ENCODE measurements at places on chromosomes 6 and 20.

DNA sequence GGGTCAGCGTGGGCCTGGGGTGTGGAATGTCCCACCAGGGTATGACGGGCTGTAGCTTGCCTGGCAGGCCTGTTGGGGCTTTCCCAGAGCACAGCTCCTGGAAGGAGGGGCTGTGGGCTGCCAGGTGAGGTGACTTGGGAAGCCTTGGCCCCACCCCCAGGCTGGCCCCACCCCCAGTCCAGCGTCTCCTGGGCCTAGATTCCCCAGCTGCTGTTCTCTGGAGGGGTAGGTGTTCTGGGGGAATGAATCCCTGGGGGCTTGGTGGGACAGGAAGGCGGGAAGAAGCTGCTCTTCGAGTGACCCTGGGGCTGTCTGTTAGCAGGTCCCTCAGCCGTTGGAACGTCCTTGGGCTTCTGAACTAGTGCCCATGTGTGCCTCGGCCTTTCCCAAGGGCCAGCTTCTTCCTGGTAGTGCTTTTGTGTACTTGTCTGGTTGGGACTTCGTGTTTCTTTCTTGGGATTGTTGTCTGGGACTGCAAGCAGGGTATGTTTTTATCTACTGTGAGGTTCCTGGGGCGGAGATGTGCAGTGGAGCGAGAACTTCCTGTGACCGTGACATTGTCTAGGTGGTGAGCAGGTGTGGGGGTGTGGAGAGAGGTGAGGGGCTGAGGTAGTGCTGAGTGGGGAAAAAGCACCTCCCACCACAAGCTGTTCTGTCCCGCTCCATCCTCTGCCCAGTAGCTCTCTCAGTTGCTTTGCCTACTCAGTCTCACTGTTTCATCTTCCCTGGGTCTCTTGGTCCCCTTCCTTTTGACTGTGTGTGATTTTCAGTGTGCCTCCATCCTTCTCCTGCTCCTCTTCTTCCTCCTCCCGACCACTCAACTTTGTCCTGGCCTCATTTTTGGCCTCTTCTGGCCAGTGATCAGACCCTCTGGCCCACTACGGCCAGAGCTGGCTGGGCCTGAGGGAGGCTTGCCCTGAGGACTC is 1.3 kb upstream of the DDR1 start:
- DNase-seq: no peak

DNA sequence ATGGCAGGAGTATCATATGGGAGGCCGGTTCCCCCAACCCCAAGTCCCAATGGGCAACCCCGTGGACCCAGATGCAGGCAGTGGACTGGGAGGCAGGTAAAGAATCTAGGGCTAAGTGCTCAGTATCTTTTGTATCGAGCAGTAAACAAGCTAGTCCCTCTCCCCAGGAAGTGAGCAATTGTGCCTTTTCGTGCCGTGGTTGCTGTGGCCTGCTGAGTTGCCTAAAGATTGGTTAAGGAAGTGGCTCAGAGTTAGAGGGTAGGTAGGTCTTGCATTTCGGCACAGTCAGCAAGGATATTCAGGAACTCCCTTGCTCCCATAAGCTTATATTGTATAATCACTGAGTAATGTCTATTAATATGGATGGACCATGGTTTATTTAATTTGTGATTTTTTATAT is 1.3 kb upstream of the DNAH8 start:
- DNase-seq: no peak

DNA sequence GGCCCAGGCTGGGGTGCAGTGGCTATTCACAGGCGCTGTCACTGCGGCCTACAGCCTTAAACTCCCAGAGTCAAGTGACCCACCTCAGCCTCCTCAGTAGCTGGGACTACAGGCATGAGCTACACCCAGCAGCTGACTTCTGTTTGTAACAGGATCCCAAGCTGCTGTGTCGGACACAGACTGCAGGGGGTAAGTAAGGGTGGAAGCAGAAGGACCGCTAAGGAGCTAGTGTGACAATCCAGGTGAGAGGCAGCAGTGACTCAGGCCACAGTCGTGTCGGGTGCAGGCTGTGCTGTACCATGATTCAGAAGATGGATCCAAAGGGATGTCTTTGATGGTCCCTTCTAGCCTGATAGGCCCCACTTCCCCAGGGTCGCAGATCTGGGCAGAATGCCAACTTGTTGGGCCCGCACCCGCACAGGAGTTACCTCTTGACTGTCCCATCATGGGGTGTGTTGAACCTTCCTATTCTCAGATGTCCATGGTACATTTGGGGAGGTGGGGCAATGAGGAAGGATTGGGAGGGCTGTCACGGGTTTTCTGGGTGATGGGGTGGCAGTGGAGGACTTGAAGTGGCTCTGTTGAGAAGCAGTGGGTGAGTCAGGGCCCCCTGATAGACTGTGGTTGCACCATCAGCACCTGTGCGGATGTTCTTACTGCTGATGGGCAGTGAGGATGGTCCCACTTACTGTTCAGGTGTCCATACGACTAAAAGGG is 25.3 kb downstream of the AAR2 start:
- DNase-seq: no peak

GRCh38 chr6:141244366-141244765 is 888.4 kb upstream of the GJE1 start:
- DNase-seq: no peak

DNA sequence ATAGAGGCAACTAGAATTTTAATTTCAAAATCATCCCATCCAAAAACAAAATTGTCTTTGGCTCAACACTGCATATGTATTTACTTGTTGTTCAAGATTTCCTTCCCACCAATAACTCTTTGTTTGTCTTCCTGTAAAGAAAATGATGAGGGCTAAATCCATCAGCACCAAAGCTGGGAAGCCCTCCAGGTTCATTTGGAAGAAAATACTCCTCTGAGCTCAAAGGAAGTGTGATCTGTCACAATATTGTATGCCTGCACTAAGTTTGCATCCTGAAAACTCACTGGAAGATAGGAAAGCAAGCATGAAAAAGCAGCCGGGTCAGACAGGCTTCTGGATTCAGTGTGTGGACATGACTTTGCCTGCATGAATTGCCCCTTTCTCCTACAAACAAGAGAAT is 28.7 kb upstream of the OPRM1 start:
- no peak for DNase-seq

DNA sequence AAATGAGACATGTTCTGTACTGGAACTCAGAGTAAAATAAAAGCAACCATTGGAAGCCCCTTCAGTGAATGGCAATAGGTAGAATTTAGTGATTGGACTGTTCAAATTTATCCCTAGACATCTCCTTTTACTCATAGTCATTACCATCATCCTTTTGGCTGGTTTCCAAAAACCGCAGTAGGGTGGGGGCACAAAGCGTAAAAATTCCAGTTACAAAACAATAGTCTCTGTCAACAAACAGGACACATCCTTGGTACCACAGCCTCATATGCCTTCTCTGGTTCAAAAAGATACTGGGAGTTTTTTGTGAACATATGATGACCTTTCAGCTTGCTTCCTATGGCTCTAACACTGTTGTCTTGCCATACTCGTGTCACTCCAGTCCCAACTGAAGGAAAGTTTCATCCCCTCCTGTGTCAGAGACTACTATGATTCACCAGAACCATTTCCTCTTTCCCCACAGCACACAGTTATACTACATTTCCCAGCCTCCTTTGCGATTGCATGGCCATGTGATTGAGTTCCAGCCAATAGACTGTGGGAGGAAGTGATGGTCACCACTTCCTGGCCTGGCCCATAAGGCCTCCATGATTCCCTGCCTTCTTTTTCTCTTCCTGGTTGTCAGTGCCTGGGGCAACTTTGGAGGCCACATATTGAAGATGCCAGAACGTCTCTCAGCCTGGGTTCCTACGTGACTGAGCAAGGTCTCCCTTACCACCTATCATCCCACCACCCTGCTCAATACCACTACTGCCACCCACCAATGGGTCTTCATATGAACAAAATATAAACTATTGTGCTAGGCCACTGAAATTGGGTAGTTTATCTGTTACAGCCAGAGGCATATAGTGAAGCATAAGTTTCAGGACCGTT is 162.4 kb downstream of the ID4 start:
- no peak for DNase-seq

DNA sequence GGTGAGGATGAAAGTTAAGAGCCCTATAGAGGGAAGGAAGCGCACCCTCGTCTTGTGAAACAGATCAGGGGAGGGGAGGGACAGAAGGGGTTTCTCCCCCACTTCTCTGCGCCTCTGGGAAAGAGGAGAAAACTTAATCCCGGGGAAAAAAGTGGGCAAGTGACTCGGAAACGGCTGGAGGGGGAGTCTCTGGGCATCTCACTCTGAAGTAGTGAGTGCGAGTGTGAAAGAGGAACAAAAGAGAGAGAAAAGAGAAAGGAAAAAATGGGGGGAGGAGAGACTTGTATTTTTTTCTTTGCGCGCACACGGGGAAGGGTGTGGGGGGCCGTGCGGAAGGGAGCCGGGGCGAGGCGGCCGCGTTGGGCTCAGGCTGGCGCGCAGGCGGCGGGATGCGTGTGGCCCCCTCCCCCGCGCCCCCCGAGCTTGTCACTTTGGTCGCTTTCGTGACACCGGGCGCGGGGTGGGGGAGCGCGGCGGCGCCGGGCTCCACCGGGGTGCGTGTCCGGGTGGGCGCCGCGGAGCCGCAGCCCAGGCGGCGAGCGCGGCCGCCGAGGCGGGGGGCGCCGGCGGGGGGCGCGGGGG is 454 bp downstream of the L3MBTL3 start:
- DNase-seq: no peak

DNA sequence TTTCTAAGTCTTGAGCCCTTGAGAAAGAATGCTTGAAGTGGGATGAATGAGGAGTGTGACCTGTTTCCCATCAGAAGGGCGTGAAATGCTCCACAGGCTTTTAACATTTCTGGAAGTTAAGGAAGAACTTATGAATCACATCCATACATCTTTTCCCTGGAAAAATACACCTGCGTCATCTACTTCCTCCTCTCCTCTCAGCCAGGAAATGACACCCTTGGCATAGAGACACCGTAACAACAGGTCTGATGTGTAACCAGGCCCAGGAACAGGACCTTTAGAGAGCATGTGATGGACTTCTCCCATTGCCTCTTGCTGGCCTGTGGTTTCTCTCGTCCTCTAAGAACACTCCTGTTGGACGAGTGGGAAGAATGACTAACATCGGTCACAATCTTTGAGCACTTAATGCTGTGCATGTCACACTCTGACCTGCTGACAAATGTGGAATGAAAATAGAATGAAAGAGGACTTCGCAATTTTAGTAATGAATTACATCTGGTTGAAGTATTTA is 28.5 kb upstream of the CITED2 start:
- peak; percentile 91 for DNase-seq
